ENCODE measurements at places on chromosomes 5 and 9.

GRCh38 chr9:111114486-111114885, 76.2 kb upstream of the LPAR1 start:
- no peak for DNase-seq

DNA sequence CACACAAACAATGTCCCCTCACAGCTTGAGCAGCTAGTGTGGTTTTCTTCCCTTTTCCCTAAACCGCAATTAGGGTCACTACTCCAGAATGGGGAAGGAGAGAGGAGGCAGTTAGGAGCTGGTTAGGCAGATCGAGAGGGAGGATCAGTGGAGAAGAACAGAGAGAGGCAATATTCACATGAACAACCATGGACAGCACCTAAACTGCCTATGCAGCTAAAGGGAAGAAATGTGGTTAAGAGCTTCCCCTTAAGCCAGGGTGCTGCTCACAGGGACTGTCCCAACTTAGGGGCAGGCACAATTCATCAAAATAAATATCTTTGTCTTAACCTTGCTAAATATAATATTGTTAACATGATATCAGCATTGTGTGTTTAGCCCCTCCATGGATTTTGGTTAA, 359.3 kb upstream of the CDH18 start:
- DNase-seq, result no peak

DNA sequence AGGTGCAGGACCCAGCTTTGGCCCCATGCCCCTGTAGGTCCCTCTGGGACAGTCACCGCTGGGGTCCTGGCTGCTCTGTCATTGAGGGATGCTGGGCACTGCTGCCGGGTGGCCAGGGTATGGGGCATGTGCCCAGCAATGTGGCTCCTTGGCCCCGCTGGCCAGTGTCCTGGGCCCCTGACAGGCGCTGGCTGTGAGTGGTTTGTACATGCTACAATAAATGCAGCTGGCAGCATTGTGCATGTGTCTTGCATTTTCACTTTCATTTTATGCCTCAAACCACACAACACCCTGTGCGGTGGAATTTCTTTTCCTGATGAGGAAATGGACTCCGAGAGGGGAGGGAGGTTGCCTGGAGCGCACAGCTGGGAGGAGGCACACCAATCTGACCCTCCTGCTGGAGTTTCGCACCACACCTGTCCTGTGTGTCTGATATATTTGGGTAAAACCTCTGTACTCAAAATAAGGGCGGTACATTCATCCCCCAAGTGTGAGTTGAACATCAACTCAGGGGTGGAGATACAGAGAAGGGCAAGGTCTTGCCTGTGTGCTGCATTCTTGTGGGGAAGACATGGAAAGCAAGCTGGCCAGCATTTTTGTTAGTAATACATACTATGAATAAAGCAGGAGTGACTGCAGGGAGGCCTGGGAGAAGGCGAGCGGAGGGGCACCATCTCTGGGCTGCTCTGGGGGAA, 11.7 kb downstream of the TSPAN17 start:
- DNase-seq, result no peak

GRCh38 chr9:98136489-98136888, 17.5 kb upstream of the TRIM14 start:
- DNase-seq, result no peak

GRCh38 chr5:92917044-92917443, 664.0 kb downstream of the NR2F1-AS1 start:
- no peak for DNase-seq

DNA sequence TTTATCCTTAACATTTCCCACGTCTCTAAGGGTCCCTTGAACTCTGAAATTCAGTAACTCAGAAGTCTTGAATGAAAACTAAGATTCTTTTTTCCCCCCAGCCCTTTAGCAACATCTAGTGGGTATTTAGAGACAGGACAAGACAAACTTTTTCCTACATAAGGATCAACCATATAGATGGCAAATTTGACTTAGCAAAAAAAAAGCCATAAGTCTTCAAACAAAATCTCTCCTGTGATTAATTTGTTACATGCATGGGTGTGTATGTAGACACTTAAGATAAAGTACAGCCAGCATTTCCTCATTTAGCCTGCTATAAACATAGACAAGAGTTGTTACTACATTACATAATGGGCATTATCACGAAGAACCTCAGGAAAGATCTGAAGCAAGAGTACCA, 29.1 kb upstream of the ANKRD31 start:
- DNase-seq, result peak; percentile 1

DNA sequence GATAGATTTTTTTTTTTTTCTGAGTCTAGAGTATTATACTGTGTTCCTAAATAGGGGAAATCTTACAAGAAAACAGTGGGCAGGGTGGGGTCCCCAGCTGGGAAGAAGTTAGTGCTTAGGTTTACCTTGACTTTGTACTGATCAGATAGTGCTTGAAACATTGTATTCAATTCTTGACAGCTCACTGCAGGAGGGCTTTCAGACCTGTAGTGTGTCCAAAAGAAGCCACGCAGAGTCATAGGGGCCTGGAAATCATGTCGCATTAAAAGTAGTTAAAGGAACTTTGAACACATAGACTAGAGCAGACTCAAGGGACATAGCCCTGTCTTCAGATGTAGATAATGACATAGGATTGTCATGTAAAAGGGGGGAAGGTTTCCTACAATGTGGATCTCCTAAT, 215.4 kb upstream of the NR4A3 start:
- no peak for DNase-seq

DNA sequence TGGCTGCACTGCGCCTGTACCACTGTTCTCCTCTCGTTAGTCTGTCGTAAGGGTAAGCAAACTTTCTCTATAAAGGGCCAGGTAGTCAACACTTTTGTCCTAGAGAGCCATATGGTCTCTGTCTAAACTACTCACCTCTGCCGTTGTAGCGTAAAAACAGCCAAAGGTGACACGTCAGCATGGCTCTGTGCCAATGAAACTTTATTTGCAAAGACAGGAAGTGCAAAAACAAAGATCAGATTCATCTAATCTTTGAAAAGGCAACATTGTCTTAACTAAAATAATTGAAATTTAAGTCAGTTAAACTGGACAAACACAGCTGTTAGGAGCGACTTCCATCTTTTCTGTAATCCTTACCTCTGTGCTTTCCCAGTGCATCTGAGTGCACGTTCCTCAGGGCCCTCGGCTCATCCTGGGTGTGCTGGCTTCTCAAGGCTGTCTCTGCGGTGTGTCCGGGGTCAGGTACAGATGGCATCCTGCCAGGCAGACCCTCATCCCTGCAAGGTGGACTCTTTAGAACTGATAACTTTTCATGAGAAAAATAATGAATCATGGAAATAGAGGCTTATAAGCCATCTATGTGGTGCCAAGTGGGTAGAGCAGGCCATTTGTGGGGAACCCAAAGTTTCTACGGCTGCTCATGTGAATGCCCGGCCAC, 35.2 kb upstream of the IRX4 start:
- DNase-seq, result no peak

DNA sequence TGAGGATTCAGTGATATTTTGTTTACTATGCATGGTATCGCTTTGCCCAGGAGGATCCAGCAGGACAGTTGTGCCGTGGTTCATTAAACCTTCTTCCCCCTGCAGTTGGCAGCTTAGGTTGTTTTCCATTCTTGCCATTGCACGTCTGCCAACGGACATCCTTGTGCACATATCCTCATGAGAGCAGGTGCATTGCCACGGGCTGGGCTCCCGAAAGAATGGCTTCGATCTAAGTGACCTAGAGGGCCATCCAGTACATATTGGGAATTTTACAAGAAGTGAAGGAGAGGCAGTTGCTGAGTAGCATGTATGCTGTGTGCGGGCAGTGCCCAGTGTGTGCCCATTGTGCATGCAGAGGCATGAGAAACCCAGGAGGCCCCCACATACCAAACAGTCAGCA, 22.1 kb downstream of the HRH2 start:
- no peak for DNase-seq

- no peak for DNase-seq
Observed at GRCh38 chr5:2874099-2874498, 122.6 kb upstream of the IRX2 start.

DNA sequence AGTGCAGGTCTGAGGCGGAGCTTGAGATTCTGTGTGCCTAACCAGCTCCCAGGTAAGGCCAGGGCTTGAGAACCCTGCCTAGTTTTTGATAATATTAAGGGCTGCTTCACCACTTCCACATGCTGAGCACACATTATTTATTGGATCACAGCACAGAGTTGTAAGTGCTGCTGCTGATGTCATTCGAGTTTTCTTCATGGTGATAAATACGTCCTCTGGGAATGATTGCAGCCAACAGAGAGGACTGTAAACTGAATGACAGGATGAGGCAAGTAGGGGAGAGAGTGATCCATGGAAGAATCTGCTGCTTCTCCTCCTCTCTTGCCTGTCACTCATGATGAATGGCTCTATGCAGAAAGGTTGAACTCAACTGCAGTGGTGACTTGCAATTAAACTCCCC, 77.9 kb upstream of the VPS13A start:
- no peak for DNase-seq

GRCh38 chr5:137188566-137188965, 310.6 kb downstream of the SPOCK1 start:
- DNase-seq, result no peak

DNA sequence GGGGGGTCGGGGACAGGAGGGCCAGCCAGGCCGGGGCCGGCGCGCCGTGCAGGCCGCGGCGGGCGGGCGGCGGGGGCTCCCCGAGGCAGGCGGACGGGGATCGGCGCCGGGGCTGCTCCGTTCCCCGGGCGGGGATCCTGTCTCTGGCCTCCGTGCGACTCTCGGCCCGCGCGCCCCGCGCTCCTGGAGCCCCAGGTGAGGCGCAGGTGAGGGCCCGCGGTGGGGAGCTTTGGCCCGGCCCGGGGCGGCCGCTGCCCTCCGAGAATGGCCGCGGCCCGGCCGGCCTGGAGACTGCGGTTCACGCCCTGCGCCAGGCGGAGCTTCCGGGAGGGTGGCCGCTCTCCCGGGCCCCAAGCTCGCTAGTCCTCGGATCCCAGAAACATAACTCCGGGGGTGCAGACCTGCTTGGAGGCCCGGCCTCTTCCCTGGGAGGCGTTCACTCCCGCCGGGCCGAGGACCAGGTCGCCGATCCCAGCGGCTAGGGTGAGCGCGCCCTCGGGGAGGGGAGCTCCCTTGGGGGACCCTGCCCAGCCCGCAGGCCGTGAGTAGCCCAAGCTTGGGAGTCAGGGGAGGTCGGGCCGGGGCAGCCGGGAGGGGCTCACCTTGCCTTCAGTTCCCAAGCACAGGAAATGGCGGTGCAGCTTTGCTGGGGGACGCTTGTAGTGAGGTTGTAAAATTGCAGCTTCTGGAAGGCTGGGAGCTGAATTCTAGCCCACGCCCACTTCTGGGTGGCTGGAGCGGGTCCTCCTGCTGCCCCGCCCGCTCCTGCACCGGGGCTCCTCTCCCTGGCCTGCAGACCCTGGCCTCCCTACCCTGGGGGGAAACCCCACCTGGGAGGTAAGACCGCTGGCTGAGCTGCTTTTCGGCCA, 723 bp downstream of the PPP1R26 start:
- DNase-seq, result no peak

GRCh38 chr9:69898714-69899209, 78.1 kb downstream of the CFAP95 start:
- DNase-seq, result peak; percentile 22

GRCh38 chr5:134982230-134982629, 14.5 kb downstream of the CATSPER3 start:
- no peak for DNase-seq

DNA sequence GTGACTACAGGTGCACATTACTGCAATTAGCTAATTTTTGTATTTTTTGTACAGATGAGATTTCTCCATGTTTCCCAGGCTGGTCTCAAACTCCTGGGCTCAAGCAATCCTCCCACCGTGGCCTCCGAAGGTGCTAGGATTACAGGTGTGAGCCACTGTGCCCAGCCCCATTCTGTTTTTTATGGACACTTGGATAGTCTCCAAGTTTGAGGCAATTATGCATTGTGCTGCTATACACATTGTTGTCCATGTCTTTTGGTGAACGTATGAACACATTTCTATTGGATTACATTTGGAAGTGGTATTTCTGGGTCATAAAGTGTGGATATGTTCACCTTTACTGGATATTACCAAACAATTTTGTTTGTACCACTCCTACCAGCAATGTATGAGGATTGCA, 22.4 kb upstream of the PLPP1 start:
- no peak for DNase-seq

- no peak for DNase-seq
Observed at GRCh38 chr9:98603821-98604383, 104.8 kb downstream of the GABBR2 start.

DNA sequence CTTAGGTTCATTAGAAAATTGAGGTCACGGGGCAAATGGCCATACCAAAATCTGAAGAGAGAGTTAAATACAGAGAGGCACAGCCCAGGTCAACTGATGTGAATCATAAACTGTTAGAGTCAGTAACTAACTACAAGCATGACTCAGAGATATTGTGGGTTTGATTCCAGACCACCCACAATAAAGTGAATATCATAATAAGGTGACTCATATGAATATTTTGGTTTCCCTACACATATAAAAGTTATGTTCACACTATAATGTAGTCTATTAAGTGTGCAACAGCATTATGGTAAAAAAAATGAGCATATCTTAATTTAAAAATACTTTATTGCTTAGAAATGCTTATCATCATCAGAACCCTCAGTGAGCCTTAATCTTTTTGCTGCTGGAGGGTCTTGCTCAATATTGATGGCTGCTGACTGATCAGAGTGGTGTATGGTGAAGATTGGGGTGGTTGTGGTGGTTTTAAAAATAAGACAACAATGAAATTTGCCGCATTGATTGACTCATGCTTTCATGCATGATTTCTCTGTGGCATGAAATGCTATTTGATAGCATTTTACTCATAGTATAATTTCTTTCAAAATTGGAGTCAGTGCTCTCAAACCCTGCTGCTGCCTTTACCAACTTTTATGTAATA, 53.1 kb upstream of the EDIL3 start:
- DNase-seq, result no peak

- DNase-seq, result no peak
Observed at GRCh38 chr5:102324714-102325113, 28.6 kb upstream of the SLCO4C1 start.

DNA sequence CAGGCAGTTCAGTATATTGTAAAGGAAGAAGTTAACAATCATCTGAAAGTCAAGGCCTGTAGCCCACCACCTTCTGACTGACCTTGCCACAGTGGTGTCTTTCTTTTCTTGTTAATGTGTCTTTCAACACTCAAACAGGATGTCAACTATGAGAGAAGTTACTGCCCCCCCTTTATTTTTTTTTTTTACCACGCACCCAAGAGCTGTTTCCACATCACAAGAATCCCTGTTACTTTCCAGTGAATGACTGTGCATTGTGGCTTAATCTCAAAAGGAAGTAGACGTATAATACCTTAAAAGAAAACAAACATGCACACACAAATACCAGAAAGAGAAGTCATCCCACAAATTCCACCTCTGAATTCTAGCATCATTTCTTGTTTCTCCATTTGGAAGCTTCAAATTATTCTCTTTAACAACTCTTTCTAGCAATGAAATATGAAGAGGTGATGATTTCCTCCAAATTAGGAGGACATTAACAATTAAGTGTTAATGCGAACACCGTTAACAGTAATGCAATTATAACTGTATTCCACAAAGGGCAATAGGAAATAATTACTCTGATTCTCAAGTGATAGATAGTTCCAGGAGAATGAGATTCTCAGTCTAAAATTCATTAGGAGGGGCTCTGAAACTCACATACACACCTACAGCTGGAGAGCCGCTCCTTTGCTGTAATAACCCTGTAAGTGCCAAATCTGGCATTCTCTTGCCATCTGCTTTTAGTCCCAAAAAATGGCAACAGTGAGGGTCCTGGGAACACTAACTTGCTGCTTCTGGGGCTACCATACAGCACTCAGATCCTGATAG, 201.0 kb downstream of the EFNA5 start:
- DNase-seq, result no peak

- no peak for DNase-seq
Observed at GRCh38 chr9:97567182-97567893, 65.8 kb downstream of the TSTD2 start.

GRCh38 chr9:101536938-101537337, 3.3 kb downstream of the RNF20 start:
- DNase-seq, result no peak

GRCh38 chr9:88059469-88059868, 78.8 kb downstream of the SPATA31C2 start:
- no peak for DNase-seq

Data from NCI-H1694 treated with DMSO at 0.1 percent for 48 hours (cell line).